Activated CD4-positive, CD25-positive, alpha-beta regulatory T cell treated with anti-CD3 and anti-CD28 coated beads, Interleukin-2, amount 50 U/mL, for 72 hours (primary cell): ENCODE measurements at places on chromosomes 7 and 10.

GRCh38 chr7:105141068-105141467, 127.1 kb downstream of the KMT2E start:
- no peak for DNase-seq

DNA sequence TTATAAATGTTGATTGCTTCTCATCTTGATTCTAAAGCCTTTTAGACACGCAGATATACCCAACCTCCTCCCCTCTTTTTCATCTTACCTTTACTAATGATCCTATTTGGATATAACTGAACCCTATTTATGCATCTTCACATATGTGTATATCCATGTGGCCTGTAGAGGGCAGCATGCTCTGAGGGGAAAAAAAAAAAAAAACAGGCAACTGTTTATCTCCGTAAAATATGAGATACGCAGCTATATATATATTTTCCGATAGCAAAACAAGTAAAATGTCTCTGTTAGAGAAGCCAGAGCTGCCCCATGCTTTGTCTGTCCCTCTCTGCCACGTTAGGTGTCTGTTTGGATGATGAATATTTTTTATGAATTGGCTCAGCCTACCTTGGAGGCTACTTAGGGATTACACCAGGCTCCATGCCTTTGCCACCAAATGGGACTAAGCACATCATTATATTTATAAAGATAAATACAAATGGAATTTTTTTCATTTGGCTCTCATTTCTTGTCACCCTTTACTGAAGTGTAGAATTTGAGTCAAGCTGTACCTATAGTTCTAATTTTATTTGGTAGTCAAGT, 174.8 kb upstream of the FZD1 start:
- no peak for DNase-seq

DNA sequence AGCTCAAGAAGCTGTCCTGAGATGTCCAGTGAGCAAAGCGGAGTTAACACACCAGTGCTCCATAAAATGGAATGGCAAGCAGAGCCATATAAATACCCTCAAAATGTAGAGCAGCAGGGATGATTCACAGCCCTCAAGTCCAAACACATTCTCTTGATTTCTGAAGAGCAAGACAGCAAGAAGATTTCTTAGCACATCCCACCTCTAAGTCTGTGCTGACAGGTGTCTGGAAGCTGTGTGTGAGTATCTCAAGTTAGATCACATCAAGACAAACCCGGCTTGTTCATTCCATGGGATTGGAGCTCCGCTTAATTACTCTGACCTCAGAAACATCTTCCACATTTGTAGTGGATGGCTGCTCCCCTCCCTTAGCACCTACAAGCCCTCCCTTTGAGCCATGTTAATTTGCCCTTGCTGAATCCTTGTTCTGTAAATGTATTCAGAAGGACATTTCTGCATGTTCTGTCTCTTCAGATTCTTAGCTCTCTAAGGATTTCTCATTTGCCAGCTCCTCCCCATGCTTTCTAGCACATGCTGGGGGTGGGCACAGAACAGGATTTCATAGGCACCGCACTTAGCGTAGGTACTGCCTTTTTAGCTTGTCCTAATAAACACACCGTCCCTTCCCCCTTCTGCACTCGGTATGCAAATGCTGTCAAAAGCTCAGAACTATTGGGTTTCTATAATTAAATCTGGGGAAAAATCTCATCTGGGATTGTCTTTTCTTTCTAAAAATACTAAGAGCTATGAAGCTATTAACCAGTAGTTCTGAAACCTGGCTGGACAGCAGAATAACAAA, 112.7 kb downstream of the CPXM2 start:
- DNase-seq = no peak

DNA sequence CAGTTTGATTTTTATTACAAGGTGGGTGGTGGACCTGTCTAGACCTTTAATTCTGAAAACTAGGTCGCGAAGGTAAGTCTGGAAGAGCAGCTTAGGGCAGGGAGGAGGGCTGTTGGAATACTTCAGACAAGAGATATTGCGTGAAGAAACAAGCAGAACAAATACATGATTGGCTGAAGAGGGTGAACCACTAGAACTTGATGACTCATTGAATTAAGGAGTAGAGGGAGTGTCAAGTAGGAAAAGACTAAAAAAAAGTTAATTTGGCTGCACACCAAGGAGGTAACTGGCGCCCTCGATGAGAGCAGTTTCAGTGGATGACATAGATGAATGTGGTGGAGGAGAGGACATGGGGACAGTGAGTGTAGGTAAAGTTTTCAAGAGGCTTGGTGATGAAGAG, 41.3 kb downstream of the WNT2 start:
- DNase-seq = no peak

- DNase-seq = no peak
Observed at GRCh38 chr10:11036424-11037011, 18.8 kb downstream of the CELF2 start.

DNA sequence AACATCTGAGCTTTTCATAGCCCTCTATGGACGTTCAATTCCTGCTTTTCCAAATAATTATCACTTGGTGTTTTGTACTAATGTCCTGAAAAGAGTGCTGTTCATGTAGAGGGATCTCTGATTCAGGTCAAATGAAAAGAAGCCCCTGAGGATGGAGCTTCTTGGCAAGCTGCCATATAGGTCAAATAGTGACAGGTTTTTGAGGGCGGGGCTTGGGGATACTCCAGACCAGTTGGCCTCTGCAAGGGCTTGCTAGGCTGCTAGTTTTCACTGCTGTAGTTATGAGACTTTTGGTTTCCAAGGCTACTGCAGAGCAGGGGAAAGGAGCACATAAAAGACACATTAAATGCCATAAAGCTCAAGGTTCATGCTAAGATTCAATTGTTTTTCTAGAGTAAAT, 257.2 kb upstream of the CACNA2D1 start:
- no peak for DNase-seq

DNA sequence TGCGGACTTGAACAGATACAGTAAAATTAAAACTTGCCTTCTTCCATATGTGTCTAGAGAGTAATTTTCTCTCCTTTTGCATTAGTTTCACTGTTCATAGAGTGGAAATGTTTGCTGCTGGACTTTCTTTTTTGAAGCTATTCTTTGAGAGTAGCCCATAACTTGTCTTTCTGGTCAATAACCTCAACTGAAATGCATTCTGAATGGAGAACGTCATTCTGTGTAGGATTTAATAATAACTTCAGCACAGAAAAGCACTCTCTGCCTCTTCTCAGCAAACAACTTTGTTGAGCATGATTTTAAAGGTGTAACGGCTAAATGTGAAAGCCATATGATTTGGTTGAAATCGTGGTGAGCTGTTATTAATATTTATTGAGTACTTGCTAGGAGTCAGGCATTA, 111.8 kb downstream of the CUX1 start:
- no peak for DNase-seq
